ENCODE measurements at places on chromosomes 11 and 22. TPM values are rescaled to one million over a fixed set of nuclear protein-coding genes. Genes with fewer than 3 reads are reported as not detected.

DDX6 gene
- 159 TPM for total RNA-seq

OR4A16 gene
- total RNA-seq = not detected

CDC42BPG gene
- total RNA-seq = 0.16 TPM

GRAP2 gene
- total RNA-seq = 0.06 TPM

SLC17A6 gene
- total RNA-seq = not detected

DNAJB7 gene
- total RNA-seq = not detected

CD248 gene
- 1.3 TPM for total RNA-seq

DGCR6 gene
- 3.2 TPM for total RNA-seq

Measured in bladder microvascular endothelial cell (primary cell).